ENCODE measurements at places on chromosomes 16 and 17.

GRCh38 chr17:74453665-74454196 lies 12.7 kb upstream of the CD300A start:
- peak; percentile 70 for DNase-seq

GRCh38 chr17:43018008-43018853 lies 4.0 kb downstream of the VAT1 start:
- peak; percentile 50 for DNase-seq

DNA sequence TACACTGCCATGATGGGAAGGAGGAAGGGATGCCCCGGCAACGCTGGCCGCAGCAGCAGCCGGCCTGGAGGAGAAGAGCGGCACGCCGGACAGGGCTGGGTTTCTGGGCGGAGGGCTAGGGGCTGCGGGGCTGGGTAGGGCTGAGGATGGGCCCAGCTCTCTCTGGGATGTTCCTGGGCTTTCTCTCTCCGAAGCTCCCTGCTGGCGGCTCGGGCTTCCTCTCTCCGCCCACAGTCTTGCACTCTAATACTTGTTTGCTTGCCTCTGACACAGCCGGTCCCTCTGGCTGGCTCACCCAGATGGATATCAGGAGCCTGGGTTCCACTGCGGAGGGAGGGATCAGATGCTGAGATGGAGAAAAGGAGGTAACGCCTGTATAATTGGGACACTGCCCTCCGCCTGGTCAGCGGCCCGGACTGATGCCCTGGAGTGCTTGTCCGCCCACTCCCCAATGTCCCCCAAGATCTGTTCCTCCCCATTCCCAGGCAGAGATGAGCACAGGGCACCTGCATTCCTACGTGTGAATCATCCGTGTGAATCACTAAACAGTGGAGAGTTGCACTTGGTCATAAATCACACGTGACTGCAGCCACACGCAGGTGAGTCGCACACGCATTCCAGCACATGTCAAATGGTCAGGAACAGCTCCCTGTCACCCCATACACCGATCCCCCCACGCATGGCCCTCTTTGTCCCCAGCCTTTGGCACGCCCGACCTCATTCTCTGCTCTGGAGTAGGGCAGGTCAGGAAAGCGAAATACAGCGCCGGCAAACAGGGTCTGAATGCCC lies at the start of gene ALOXE3:
Gene ALOXE3, minus strand, starts transcription at position 535 of the 789 bp plus-strand sequence. Its CDS starts 524 bp downstream, at position 11.
- peak; percentile 60 for DNase-seq

GRCh38 chr16:6317934-6318333 lies 1014.7 kb upstream of the RBFOX1 start:
- no peak for DNase-seq

DNA sequence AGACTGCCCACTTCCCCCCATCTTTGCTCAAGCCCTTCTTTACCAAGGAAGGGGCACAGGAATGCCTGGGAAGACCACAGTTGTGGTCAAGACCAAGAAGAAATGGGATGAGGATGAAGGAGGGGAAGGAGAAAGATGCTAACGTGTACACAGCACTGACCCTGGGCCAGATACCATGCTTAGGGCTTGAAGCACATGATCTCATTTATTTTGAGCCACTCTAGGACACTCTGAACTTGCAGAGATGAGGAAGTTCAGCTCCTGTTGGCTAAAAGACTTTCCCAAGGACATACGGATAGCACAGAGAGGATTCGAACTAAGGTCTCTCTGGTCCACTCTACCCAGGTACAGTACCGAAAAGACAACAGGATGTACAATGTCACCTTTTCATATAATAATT lies 42.6 kb downstream of the PIK3R5 start:
- DNase-seq: no peak

- DNase-seq: peak; percentile 7
These were observed 47.7 kb downstream of the GNA13 start for GRCh38 chr17:65008882-65009281.

DNA sequence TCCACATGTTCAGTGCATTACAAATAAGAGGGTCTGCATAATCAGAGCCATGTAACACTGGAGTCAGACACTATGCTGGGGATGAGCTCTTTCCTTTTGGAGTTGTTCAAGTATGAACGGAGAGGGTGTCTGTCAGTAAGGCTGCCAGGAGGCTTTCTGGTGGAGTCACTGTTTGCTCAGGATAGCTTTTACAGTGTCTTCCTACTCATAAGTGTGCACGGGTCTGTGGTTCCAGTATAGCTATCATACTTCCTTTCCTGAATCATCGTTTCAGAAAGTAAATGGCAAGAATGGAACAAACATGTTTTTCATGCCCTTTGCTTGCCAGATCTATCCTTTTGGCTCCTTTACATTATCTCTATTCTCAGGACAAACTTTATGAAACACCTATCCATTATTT lies 152.7 kb upstream of the CDH11 start:
- no peak for DNase-seq

GRCh38 chr17:56641894-56642293 lies 48.4 kb downstream of the NOG start:
- no peak for DNase-seq

DNA sequence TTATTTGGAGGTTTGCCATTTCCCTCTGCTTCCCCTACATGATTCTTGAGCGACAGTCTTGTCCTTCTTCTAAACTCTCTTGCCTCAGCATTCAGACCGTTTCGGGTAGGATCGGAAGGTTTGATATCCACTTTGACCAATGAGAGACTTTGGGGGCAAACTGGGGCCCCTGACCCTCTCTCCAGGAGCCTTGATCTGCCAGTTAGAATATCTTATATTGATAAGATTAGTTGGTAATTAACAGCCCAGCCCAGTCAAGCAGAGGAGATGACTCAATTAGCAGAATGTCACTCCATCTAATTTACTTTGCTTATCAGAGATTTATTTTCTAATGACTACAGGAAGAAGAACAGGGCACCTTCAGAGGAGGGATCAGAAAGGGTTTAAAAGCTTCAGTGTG lies 532.8 kb downstream of the XYLT1 start:
- DNase-seq: no peak

DNA sequence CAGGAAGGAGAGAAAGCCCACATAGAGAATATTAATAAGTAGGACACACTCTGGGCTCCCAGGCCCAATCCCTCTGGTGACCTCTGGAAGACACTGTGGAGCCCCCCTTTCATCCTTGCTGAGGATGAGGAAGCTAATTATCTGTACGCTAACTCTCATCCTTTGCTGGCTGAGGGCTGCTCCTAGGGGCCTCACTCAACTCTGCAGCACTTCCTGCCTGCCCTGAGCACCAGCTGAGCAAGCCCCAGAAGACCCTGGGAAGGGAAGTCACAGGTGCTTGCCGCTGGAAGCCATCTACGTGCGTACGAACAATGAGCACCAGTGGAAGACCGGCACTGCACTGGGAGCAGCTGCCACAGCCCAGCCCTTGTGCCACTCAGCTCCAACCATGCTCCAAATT lies 145.8 kb upstream of the CDH5 start:
- DNase-seq: no peak

- no peak for DNase-seq
These were observed 9.4 kb downstream of the C17orf100 start for GRCh38 chr17:6660805-6661463.

GRCh38 chr16:74874912-74875546 lies 100.4 kb upstream of the FA2H start:
- no peak for DNase-seq

- DNase-seq: no peak
These were observed 2.0 kb upstream of the KRT13 start for GRCh38 chr17:41507315-41507880.

DNA sequence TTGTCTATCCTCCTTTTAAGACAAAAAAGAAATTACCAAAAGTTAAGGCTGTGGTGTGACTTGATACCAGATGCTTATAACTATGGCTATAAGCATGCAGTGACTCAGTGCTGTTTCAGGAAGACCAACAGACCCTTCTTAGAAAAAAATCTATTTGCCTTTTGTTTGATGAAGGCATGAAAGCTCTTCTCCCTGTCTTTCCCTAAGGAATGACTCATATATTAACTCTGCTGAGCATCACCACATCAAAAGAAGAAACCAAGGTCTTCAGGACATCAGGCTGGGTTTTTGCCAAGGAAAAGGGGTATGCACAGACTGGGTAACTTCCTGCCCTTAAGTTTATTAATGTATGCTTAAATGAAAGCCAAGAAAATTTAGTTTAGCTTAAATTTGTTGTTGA lies 47.1 kb downstream of the VMP1 start:
- DNase-seq: peak; percentile 96

DNA sequence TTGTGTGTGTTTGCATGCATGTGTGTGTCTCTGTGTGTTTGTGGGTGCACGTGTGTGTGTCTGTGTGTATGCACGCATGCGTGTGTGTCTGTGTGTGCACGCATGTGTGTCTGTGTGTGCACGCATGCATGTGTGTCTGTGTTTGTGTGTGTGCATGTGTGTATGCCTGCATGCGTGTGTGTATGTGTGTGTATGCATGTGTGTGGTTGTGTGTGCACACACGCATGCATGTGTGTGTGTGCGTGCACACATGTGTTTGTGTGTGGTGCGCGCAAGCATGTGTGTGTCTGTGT lies 239.9 kb upstream of the TNRC6C start:
- DNase-seq: no peak

DNA sequence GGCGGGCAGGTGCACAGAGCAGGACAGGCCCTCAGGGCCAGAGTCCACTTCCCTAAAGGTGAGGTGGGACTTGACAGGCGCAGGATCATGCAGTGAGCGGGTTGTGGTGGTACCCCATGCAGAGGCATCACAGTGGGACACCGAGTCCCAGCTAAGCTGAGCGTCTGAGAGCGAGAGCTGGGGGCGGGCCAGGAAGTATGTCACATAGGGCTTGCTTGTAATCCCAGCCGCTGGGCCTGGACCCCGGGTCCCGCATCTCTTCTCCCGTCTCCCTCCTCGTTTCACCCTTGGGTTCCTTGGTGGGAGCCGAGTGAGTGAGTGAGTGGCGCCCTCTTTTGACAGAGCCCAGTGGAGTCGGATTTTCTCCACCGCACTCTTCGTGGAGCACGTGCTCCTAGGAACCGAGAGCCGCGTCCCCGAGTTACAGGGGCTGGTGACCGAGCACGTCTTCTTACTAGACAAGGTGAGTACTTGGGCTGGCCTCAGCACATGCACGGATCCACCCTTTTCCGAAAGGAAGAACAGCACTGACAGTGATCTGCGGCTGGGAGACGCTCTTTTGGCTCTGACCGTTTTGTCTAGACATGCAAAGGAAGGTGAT lies 50.8 kb upstream of the ENDOV start:
- peak; percentile 19 for DNase-seq

All from choroid plexus epithelial cell (primary cell).